Stimulated activated CD8-positive, alpha-beta memory T cell treated with anti-CD3 and anti-CD28 coated beads, Interleukin-4, amount 100 ng/mL, for 4 hours (primary cell): ENCODE measurements at places on chromosomes 1 and 21.

DNA sequence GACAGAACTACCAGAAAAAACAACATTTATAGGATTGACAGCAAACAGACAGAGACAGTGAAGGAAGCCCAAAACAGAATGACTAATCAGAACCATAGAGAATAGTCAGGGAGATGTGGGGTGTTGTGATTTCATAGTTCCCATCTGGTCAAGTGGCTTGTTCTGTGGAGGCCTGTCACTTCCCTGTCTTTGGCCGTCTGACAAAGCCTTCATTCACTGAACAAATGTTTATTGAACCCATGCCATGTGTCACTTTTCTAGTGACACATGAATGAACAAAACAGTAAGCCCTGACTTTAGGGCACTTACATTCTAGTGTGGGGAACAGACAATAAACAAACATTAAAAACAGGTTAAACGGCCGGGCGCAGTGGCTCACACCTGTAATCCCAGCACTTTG lies 3.2 kb upstream of the SRRM1 start:
- no peak for DNase-seq

DNA sequence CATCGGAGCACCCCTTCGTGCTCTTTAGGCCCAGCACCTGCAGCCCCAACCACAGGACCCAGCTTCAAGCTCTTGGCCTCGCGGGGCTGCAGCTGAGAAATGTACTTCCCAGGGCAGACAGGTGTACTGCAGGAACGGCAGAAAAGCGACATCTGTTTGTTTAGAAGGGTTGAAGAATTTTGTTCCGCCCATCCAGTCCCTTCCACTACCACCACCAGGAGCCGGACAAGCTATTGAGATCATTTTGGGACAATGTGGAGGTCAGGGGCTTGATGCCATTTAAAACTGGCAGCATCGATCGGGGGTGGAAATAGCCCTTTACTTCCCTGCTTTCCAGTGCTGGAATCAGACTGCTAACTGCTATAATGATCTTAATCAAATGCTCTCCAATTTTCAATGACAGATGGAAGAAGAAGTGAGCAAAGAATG lies 1.7 kb downstream of the SERTAD4 start:
- no peak for DNase-seq

DNA sequence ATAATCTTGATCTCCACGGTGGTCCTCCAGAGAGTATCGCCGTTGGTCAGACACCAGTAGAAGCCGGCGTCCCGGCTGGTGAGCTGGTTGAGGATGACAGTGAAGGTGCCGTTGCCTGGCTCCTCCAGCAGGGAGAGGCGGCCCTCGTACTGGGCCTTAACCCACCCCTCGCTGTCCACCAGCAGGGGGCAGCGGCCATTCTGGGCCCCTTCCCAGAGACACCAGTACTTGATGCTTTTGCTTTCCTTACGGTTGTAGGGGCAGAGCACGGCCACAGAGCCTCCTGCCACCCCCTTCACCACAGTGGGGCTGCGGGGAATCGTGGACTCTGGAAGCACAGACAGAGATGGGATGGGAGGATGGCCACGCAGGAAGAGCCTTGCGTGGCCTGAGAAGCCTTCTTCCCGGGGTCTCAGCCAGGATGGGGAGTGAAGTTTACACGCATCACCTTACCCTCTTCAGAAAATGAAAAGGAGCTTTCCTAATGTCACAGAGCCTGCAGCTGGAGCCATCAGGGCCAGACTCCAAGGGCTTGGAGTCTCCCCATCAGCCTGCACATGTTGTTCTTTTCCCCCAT lies 10.7 kb downstream of the PIGR start:
- DNase-seq: no peak

DNA sequence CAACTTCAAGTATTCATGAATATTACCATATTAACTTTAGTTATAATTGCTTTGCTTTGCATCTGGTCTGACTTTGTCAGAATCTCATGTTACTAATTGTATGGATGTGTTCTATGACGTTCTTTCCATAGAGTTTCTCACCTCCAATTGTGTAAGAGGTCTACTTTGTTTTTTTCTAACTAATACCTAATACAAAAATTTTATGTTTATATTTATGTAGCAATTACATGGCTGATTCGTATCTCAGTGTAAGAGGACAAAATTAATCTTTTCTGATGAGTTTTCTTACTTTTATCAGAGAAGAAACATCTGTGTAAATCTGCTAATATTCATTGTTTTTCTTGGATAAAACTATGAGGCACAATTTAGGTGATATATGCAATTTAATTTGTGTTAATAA lies 224.8 kb upstream of the B3GALT2 start:
- no peak for DNase-seq

- no peak for DNase-seq
Measured at GRCh38 chr1:66563941-66564630, 30.1 kb downstream of the SGIP1 start.

GRCh38 chr1:21338573-21339355 lies 48.5 kb upstream of the ECE1 start:
- DNase-seq: no peak

GRCh38 chr1:25616987-25617624 lies 515 bp downstream of the MAN1C1 start:
- no peak for DNase-seq

- DNase-seq: no peak
Measured at GRCh38 chr1:34978921-34979320, 6.2 kb downstream of the TMEM35B start.

- no peak for DNase-seq
Measured at GRCh38 chr1:94020764-94021579, 100.0 kb downstream of the ABCA4 start.

GRCh38 chr1:68673771-68674170 lies 176.9 kb upstream of the DEPDC1 start:
- no peak for DNase-seq

DNA sequence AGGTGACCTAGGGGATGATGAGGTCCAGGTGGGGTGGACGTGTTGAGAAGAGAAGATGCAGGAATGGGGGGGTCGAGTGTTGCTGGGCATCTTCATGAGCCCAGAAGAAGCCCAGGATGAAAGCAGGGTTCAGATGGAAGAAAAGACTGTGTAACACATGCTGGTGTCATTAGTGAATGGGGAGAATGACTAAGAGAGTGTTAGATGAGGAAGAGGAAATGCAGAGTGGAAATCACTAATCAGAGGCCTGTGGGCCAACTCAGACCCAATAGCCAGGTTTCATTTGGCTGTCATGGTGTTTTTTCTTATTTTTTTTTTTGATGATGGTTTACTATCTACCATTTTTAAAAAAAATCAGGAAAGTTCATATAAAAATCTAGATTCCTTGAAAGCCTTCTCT lies 180.8 kb upstream of the CAMK1G start:
- DNase-seq: no peak

GRCh38 chr1:71657891-71658679 lies 577.2 kb upstream of the ZRANB2 start:
- no peak for DNase-seq

DNA sequence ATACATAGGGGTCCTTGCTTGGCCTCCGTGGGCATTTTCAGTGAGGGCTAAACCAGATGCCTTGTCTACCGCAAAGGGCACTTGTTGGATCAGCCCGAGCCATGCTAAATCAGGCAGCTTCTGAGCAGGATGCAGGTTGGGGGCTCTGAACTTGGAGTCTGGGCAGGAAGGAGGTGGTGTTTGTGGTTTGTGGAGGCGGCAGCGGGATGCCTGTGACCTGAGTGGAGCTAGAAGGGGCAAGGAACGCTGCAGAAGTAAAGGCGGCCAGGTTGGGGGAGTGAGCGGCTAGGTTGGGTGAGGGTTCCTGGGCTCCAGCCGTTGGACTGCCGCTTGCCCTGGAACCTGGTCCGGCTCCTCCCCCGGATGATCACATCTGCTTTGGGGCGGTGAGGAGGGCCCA lies 183.9 kb downstream of the CAMTA1 start:
- no peak for DNase-seq

DNA sequence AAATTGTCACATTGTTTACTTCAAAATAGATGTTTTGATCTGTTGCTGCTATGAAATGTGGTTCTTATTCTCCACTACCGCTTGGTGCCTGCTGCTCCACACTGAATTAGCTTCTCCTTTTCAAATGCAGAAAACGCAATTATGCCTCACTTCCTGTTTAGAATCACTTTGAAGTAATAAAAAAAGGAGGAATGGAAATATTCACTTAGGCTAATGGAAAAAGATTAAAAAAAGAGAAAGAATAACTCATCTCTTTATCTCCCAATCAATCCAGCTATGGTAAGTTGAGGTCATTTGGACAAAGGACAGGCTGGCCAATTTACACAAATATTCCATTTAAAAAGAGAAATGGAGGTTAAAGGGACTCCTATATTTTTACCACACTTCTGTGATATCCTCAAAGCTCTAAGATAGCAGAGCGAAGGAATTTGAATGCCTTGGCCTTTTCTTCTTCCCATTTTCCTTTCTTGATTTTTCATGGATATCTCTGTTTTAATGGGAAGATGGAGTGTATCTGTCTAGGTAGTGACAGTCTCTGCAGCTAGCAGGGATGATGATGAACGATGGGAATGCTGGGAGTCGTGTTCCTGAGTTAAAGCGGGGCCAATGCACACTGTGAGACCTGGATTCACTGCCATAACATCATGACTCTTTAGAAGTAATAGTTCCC lies 35.7 kb downstream of the RGS5 start:
- DNase-seq: no peak

GRCh38 chr1:228953207-228953606 lies 217.9 kb downstream of the RHOU start:
- DNase-seq: no peak

- no peak for DNase-seq
Measured at GRCh38 chr1:100361511-100362089, 9.3 kb downstream of the CDC14A start.

DNA sequence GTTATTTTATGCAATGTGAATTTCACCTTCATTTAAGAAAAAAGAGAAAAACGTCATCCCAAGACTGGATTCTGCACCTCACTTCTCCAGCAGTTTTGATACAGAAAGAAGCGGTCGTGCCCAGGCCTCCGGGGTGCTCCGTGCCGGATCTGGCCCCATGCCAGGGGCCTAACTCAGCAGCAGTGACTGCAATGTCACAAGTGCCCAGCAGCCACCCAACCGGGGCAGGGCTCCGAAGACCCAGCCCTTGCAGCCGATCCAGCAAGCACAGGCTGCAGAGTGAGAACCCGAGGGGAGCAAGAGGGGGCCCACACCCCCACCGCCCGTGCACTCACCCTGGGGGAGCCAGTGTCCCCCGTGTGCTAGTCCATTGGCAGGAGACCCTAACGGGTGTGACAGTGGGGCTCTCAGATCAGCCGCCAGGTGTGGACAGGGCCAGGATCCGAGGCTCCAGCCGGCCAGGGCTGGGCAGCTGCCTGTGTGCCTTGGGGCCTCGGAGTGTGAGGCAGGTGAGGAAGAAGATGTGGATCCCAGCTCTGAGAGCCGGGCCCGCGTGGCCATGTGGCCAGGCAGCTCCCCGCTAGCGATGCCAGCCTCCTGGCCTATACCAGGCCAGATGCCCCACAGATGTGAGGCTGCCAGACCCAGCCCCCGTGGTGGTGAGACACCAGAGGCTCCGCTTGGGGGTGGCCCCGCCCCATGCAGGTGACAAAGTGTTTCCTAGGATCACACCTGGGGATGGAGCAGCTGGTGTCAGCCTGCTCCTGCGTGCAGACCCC lies 60.6 kb downstream of the MEGF6 start:
- no peak for DNase-seq

GRCh38 chr1:8421721-8422120 lies 103.8 kb downstream of the SLC45A1 start:
- no peak for DNase-seq

DNA sequence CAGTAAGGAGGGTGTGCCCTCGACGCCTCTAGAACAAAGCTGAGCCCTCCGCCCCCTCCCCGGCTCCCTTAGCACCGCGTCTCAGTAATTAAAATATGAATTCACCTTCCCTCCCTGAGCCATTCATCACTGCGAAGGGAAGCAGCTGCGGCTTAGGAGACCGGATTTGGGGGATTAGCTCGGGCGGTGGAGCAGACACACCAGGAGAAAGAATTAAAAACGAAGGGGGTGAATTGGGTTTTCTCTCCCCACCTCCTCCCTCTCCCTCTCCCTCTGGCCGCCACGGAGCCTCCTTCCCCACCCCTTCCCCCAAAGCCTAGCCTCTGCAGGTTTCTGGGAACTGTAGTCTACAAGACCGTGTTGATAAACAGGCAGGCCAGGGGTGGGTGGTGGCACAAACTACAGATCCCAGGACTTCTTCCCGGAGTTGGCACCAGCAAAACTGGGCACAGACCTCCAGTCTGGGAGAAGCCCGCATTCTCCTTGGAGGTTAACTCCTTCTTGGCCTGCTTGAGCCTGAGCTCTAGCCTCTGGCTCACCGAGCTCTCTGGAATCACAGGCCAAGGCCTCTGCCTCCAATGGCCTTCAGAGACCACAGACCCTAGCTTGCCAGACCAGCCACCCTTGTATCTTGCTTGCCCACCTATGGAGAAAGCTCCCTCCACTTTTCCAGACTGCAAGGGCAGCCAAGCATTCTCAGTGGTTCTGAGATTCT lies 10.8 kb downstream of the BLACAT1 start:
- DNase-seq: no peak

GRCh38 chr1:76666499-76666898 lies 200.8 kb upstream of the ST6GALNAC5 start:
- no peak for DNase-seq
